ENCODE measurements at places on chromosomes 5 and 9. TPM values are rescaled to one million over a fixed set of nuclear protein-coding genes. Genes with fewer than 3 reads are reported as not detected.

DNA sequence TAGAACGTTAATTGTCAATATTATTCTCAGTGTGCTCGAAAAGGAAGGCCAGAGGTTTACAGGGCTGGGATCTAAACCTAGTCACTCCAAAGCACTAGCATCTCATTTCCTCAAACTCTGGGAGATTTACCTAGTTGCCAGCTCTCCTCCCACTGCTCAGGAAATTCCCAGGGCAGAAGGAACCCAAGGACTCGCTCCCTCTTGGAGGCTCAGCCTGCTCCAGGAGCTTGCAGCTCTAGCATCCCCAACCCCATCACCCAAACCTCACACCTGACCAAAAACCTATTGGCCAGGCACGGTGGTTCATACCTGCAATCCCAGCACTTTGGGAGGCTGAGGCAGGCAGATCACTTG, 26.0 kb downstream of the SERINC5 start:
- no peaks in the 10 kb centered on the region for H3K27me3 ChIP-seq
- H3K27ac ChIP-seq = peak overlapping the region; percentile 77
- H3K4me3 ChIP-seq = no peak overlapping the region
- H3K36me3 ChIP-seq = no peaks in the 10 kb centered on the region
- no peak for DNase-seq

DNA sequence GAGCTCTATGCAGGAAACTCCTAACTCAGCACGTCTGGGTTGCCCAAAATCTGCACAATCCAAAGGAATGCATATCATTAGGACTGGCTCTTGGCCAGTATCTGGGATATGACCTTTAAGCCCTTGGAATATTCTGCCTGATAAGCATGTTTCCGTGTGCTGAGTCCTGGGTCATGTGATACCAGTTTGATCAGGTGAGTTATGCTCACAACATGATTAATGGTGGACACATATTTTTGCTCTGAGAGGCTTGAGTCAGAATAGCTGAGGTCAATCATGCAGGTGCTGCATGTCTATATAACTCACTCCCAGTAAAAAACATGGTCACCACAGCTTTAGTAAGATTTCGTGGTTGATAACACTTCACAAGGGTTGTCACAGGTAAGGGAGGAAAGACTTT, 408.8 kb downstream of the YTHDC2 start:
- no peak for DNase-seq
- no peak overlapping the region for H3K4me3 ChIP-seq
- no peaks in the 10 kb centered on the region for H3K27me3 ChIP-seq
- H3K27ac ChIP-seq = no peak overlapping the region
- H3K36me3 ChIP-seq = no peaks in the 10 kb centered on the region
- H3K4me1 ChIP-seq = no peaks in the 10 kb centered on the region

GRCh38 chr5:136143763-136144162, 11.1 kb downstream of the SMAD5 start:
- no peak overlapping the region for H3K27ac ChIP-seq
- DNase-seq = no peak
- H3K4me3 ChIP-seq = no peak overlapping the region
- no peaks in the 10 kb centered on the region for H3K36me3 ChIP-seq
- H3K4me1 ChIP-seq = no peaks in the 10 kb centered on the region
- no peaks in the 10 kb centered on the region for H3K27me3 ChIP-seq

- H3K27ac ChIP-seq = no peak overlapping the region
- H3K4me1 ChIP-seq = no peaks in the 10 kb centered on the region
- H3K27me3 ChIP-seq = no peaks in the 10 kb centered on the region
- no peak overlapping the region for H3K4me3 ChIP-seq
- no peaks in the 10 kb centered on the region for H3K36me3 ChIP-seq
These were observed 213.3 kb downstream of the CDK5RAP2 start for GRCh38 chr9:120366644-120367019.

- H3K27me3 ChIP-seq = no peaks in the 10 kb centered on the region
- no peaks in the 10 kb centered on the region for H3K36me3 ChIP-seq
- DNase-seq = no peak
- H3K27ac ChIP-seq = no peak overlapping the region
- no peak overlapping the region for H3K4me3 ChIP-seq
- H3K4me1 ChIP-seq = no peaks in the 10 kb centered on the region
These were observed 15.5 kb upstream of the TARS1 start for GRCh38 chr5:33425314-33425713.

GRCh38 chr5:116032991-116033390, 719 bp downstream of the ARL14EPL start:
- DNase-seq = no peak
- H3K27me3 ChIP-seq = no peaks in the 10 kb centered on the region
- no peak overlapping the region for H3K27ac ChIP-seq

GRCh38 chr9:76887951-76888350, 18.0 kb downstream of the PRUNE2 start:
- H3K27ac ChIP-seq = no peak overlapping the region
- H3K4me1 ChIP-seq = no peaks in the 10 kb centered on the region
- DNase-seq = no peak
- no peaks in the 10 kb centered on the region for H3K27me3 ChIP-seq
- H3K4me3 ChIP-seq = no peak overlapping the region
- no peaks in the 10 kb centered on the region for H3K36me3 ChIP-seq

GRCh38 chr5:61029456-61030162, 84.6 kb downstream of the NDUFAF2 start:
- H3K4me1 ChIP-seq = no peaks in the 10 kb centered on the region
- H3K4me3 ChIP-seq = no peak overlapping the region
- no peaks in the 10 kb centered on the region for H3K36me3 ChIP-seq
- no peaks in the 10 kb centered on the region for H3K27me3 ChIP-seq

GRCh38 chr9:135914921-135915320, 7.6 kb upstream of the CAMSAP1 start:
- DNase-seq = no peak
- no peaks in the 10 kb centered on the region for H3K27me3 ChIP-seq
- H3K27ac ChIP-seq = no peak overlapping the region
- no peaks in the 10 kb centered on the region for H3K36me3 ChIP-seq
- no peaks in the 10 kb centered on the region for H3K4me1 ChIP-seq
- no peak overlapping the region for H3K4me3 ChIP-seq

DNA sequence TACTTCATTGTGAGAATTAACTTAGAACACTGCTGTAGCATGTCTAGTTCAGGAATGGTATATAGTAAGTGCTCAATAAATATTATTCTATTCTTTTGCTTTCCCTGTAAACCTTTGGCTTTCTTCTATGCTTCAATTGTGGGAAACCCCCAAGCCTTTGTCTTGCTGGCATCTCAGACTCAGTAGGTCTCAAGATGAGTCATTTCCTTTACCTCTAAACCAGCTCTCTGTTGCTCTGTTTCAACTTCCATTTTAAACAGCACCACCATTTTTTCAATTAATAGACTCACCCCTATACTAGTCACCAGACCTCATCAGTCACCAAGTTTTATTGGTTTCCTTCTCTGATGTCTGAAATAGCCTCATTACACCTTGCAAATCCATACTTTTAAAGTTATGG, 43.5 kb downstream of the DMAC1 start:
- H3K27me3 ChIP-seq = no peaks in the 10 kb centered on the region
- no peak overlapping the region for H3K4me3 ChIP-seq
- H3K4me1 ChIP-seq = no peaks in the 10 kb centered on the region
- no peak for DNase-seq

- H3K27ac ChIP-seq = no peak overlapping the region
- H3K4me1 ChIP-seq = no peaks in the 10 kb centered on the region
- H3K27me3 ChIP-seq = no peaks in the 10 kb centered on the region
- DNase-seq = no peak
These were observed 23.0 kb upstream of the MTAP start for GRCh38 chr9:21779397-21779796.

DNA sequence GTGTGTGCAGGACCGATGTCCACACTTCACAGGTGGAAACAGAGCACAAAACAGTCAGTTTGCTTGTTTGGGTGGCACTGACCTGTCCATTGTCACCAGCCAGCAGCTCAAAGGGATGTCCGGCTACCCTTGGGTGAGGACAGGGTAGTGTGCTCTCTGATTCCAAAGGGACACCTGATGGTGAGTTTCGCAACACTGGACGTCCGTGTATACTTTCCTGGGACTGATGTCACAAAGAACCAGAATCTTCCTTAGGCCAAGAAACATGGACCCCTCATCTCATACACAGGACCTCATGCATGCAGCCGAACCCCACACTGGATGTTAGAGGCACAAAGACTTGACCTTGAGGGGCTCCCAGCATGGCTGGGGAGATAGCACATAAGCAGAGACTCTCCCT, 22.2 kb upstream of the CPLX2 start:
- H3K27me3 ChIP-seq = no peaks in the 10 kb centered on the region
- no peak overlapping the region for H3K27ac ChIP-seq
- no peak for DNase-seq
- no peak overlapping the region for H3K4me3 ChIP-seq

DNA sequence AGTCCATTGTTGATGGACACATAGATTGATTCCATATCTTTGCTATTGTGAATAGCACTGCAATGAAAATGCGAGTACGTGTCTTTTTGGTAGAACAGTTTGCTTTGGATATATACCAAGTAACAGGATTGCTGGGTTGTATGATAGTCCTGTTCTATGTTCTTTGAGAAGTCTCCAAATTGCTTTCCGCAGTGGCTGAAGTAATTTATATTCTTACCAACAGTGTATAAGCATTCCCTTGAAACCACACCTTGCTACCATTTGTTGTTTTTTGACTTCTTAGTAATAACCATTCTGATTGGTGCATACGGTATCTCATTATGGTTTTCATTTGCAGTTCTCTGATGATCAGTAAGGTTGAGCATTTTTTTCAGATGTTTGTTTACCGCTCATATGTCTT, 792.9 kb downstream of the PTPRD start:
- DNase-seq = no peak
- H3K27ac ChIP-seq = no peak overlapping the region
- no peak overlapping the region for H3K4me3 ChIP-seq
- no peaks in the 10 kb centered on the region for H3K27me3 ChIP-seq
- no peaks in the 10 kb centered on the region for H3K4me1 ChIP-seq

DNA sequence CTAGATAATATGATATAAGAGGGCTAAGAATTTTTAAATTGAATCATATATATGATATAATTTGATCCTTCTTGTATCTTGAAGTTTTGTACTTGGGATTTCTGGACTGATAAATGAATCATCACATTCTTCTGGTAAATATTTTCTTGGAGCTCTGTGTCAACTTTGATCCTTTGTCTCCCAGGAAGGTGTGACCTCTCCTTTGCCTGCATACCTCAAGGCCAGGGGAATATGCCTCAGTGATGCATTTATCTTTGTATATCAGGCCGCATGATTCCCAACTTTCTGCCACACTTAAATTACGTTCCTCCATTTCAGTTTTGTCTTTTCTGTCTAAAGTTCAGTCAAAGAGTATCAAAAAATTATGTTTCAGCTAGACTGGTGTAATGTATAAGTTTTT, 101.2 kb downstream of the NLN start:
- H3K4me3 ChIP-seq = no peak overlapping the region
- H3K4me1 ChIP-seq = no peaks in the 10 kb centered on the region
- no peaks in the 10 kb centered on the region for H3K36me3 ChIP-seq
- H3K27me3 ChIP-seq = no peaks in the 10 kb centered on the region
- no peak overlapping the region for H3K27ac ChIP-seq

DNA sequence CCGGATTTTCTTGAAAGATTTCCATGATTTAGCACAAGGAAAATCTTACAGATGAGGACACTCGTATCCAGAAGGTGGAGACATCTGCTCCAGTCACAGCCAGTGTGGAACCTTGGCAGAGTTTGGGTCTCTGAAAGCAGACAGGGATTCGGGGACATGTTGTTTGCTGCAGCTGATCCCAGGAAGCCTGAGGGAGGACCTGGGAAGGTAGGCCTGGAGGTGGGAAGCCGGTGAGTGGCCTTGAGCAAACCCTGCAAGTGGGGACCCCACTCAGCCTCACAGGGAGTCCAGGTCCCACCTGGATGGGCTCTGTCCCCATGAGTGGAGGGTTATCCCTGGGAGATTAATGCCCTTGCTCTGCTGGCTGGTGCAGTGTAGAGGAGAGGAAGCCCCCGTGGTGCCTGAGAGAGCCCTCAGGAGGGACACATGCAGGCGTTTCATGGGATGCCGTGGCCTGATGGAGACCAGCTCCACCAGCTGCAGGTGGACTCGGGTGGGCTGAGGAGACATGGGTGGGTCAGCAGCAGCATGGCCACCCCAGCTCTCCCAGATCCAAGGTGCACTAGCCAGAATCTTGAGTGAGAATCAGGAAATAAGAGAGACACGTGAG, 7.8 kb downstream of the MRPS2 start:
- H3K4me1 ChIP-seq = no peaks in the 10 kb centered on the region
- H3K27ac ChIP-seq = no peak overlapping the region
- no peak for DNase-seq

GRCh38 chr5:59117320-59117719, 534.4 kb downstream of the RAB3C start:
- no peak overlapping the region for H3K27ac ChIP-seq
- DNase-seq = no peak
- no peak overlapping the region for H3K4me3 ChIP-seq
- H3K27me3 ChIP-seq = no peaks in the 10 kb centered on the region
- H3K36me3 ChIP-seq = no peaks in the 10 kb centered on the region

ITK gene
- 0.79 TPM for total RNA-seq

OSMR gene
- total RNA-seq = 8.8 TPM

LMBRD2 gene
- 7.0 TPM for total RNA-seq

GHR gene
- total RNA-seq = 1.5 TPM

FGF1 gene
- 0.03 TPM for total RNA-seq

DRD1 gene
- total RNA-seq = 0.05 TPM

HTR4 gene
- not detected for total RNA-seq

ELAVL2 gene
- total RNA-seq = not detected

CDC25C gene
- total RNA-seq = 0.09 TPM

SLC38A9 gene
- total RNA-seq = 17.3 TPM

FOXD4 gene
- 0.24 TPM for total RNA-seq

WWC1 gene
- total RNA-seq = 54.2 TPM

BARX1 gene
- total RNA-seq = 0.35 TPM

TCF7 gene
- 6.8 TPM for total RNA-seq

MAST4 gene
- total RNA-seq = 11.6 TPM

SPATA31E1 gene
- not detected for total RNA-seq

Data from pancreas (tissue), 10 donors.